ENCODE measurements at places on chromosomes 5 and 9.

- DNase-seq = no peak
Observed at GRCh38 chr5:79746642-79747569, 57.3 kb downstream of the CMYA5 start.

DNA sequence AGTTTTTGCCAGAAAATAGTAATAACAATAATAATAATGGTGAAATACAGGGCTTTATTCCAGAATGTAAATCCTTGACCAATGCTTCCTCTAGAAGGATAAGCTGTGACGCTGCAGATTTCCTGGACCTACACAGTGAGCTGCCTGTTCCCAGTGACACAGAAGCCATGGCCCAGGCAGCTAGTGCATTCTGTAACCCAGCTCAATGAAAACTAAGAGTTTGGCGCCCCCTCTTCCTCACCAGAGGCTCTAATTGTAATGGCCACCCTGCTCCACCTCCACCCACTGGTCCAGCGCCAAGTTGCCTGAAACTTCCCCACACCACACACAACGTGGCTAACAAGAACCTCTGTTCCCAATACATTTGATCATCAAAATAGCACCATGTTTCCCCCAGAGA lies 248.1 kb downstream of the CETN3 start:
- no peak for DNase-seq

- no peak for DNase-seq
Observed at GRCh38 chr9:124390794-124391658, 24.2 kb downstream of the PSMB7 start.

DNA sequence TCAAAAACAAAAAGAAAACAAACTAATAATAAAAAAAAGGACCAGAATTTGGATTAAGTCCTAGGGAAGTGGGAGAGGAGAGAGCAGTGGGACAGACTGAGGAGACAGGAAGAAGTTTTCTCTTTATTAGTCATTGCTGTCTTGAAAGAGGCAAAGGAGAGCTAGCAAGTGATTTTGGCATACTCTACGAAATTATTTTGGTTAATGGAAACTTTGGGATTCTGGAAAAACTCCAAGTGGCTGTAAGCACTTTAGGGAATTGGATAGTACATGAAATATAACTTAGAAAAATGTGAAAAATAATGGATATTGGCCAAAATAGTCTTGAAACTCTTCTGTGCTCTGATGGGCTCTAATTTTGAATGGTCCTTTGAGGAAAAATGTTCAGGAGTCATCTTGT lies 1641.8 kb upstream of the WWC1 start:
- no peak for DNase-seq

DNA sequence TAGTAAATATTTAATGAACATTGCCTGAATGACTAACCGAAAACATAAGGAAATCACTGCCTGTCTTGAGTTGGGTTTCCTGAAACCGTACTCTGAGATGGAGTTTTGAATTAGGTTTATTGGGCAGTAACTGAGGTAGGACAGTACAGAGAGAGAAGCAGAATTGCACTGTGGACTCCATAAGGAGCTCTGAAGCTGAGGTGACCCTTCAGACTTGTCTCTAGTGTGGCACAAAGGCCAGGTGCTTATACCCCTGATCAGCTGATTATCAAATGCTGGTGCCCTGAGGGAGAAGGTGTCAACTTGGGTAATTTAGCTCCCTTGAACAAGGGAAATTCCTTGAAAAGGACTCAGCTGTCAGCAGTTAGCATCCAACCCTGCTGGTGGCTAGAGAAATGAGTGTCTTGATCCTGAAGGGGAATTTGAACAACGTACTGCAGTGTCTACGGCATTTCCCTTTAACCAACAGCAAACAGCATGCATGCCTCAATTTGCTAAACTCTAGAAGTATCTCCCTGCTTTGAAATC lies 135.0 kb upstream of the SMARCA2 start:
- DNase-seq = no peak

DNA sequence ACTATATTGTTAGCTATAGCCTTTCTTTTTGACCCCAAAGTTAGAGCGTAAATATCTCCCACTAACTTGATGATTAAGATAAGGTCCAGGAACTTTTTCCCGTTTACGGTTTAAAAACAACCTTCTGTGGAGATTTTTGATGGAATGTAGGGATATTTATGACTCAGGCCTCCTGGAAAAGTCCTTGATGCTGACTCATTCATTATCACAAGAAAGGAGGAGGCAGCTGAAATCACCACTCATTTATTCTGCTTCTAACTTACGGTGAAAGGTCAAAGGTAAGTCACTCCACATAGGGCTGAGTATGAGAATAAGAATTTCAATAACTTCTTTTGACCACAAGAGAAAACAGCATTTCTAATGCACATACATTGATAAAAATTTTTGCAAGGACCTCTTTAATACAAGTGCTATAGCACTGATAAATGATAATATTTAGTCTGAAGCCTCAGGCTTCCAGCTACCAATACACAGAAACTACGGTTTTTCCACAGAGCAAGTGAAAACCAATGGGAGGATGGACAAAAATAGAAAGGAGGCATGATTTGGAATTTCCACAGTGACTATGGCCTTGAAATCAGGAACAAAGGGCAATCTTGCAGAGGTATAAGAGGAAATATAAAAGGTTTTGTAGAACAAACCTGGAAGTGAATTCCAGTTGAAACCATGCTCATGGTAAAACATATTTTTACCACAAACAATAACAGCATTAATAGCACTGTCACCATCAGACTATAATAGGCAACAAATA lies 146.5 kb downstream of the PPP2R2B start:
- DNase-seq = no peak

DNA sequence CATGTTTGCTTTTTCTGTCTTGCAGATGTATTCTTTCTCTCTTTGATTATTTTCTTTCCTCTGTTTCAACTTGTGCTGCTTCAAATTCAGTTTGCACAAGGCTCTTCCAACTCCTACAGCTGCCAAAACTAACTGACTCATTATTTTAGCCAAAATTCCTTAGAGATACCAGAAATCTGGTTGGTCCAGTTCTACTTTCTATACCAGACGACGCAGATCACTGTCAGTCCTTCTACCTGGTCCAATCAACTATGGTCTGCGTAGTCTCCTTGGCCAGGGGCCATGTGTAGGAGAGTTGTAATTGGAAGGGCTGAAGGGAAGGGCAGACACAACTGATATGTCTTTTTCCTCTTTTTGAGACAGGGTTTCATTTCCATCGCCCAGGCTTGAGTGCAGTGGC lies 51.9 kb upstream of the JAK2 start:
- no peak for DNase-seq

- DNase-seq = no peak
Observed at GRCh38 chr5:144510845-144511579, 340.3 kb downstream of the KCTD16 start.

DNA sequence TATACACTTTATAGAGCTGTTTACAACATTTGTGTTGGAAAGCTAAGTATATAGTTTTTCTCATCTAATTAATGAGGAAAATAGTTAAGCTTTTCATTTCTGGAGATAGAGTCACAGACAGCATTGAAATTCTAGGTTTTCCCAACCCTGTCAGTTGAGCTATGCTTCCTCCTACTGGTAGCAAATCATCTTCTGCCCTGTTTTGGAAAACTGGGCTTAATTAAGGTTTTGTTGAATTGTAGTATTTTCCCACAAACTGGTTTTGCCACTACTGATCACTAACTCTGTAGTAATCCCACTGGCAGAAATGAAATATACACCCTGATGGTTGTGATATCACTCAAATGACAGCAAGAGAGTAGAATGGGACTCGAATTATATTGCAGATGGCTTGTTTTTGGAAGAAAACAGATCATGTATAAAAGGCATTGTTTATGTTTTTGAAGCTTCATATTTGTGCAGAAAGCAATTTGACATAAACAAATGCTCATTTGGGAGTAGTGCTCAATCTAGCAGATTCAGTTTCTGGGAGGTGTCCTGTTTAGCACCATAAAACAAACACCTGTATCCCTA lies 46.6 kb downstream of the CD180 start:
- DNase-seq = no peak

DNA sequence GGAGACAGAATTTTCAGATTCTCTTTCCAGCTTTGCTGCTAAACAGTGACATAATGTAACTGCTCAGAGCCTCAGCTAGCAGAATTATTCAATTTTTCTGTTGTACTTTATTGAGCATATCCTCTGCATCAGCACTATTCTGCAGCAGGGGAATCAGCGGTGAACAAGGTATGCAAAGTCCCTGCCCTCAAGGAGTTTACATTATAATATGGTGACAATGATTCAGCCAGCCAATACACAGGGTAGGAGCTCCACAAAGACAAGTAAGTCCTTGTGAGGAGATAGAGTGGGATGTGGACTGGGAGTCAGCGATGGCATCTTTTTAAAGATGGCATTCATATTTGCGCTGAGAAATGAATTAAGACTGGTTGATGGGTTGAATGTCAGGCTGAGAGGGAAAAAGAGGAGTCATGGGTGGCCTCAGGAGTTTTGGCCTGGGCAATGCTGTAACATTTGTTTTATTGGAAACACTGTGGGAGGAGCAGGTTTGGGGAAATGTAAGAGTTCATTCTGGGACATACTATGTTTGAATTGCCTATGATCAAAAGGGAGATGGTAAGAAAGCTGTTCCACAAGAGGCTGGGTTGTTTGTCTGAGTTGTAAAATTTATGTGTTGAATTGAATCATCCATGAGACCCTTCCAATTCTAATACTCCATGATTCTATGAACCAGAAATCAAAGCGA lies 194.5 kb downstream of the PLK2 start:
- DNase-seq = no peak

- no peak for DNase-seq
Observed at GRCh38 chr9:134776080-134776796, 104.4 kb upstream of the FCN2 start.

DNA sequence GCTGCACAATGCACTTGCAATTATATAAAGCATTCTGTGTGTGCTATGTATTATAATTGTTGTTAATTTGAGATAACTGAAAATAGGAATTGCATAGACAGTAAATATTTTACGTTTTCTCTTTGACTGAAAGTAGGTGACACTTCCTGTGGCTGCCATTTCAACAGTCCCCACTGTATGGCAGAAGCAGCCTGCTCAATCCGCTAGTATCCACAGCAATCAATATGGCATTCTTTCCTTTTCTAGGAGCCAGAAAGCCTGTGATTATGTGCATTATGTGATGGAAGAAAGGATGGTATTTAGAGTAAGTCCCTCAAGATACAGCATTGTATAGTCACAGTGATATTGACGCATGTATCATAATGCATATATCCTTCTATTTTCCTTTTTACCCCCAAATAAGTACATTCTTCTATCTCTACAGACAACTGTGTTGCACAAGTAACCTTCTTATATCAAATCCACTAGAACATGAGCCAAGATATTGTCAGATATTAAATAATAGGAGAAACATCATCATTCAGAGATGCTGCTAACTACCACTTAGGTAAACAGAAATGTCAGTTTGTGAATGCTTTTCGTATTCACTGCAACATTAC lies 59.7 kb downstream of the CARTPT start:
- no peak for DNase-seq

- DNase-seq = no peak
Observed at GRCh38 chr5:117318528-117318927, 743.9 kb upstream of the SEMA6A start.

DNA sequence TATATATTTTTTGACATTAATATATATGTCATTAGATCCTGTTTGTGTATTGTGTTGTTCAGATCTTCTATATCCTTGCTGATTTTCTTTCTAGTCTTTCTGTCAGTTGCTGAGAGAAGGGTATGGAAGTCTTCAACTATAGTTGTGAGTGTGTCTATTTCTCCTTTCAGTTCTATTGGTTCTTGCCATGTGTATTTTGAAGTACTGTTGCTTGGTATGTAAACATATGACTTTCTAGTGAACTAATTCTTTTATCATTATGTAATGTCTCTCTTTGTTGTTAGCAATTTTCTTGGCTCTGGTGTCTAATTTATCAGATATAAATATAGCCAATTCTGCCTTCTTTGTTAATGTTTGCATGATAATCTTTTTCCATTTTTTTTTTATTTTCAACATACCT lies 84.3 kb upstream of the CAST start:
- no peak for DNase-seq

DNA sequence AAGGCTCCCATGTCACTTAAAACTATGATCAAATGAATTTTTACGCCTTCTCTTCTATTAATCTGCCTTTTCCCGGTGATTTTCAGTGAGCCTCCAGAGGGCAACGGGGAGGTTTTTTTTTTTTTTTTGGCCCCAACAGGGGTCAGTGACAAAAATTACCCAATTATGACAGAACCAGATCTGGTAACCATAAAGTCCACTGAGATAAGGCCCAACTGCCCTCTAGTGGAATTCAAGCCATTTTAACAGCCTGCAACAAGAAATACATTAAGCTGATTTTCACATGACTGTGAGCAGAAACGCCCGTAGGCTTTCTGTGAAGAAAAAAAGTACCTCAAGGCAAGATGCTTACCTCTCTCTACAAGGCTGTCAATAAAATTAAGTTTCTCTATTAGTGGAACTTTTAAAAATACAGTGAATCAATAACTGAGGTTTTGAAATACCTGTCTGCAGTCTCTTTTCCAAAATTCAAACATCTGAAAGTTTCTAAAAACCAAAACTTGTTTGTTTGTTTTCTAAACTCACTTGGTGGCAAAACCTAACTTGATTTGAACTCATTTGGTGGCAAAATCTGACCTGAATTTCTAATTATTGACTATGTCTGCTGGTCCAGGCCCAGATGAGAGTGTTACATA lies 49.7 kb upstream of the FST start:
- DNase-seq = no peak

GRCh38 chr5:120464627-120465435 lies 731 bp downstream of the PRR16 start:
- DNase-seq = no peak

- no peak for DNase-seq
Observed at GRCh38 chr9:134706522-134706921, 64.9 kb downstream of the COL5A1 start.
